Neural progenitor cell (in vitro differentiated cells): ENCODE measurements at places on chromosomes 7 and 10.

DNA sequence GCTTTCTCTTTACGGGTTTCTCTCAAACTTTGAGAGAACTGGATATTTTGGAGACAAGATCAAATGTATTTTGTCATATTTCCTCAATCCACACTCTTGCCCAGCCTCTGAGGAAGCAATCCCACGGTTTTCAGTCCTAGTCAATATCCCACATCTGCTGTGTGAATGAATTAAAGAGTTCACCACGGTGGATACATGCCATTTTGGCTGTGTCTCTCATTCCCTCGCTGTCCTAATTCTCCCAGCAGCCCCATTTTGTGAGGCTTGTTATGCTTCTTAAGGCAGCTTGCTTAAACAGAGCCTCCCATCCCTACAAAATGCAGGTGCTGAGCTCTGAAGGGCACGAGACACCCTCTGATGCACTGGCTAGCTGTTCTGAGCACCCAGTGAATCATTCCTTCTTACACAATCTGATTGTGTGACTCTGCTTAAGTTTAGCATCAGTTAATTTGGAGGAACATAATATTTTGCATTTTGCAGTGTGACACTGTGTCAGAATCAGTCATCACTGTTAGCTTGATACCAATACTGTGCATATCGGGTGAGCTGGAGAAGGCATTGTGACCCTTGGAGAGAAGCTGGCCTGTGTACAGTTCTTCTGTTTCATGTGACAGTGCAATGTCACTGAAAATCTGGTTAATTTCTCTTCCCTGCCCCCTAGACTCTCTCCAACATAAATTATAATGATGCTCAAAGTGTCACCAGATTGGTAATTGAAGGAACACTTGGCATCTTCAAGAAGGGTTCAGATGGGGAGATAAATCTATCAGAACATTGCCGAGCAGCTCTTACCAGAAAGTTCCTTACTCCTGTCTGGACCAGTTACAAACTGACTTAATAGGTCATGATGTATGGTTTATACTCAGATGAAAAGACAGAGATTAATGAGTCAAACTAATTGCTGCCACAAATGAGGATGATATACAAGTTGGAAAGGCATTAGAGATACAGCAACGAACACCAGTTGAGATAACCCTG is 103.7 kb upstream of the AOAH start:
- no peaks in the 10 kb centered on the region for H3K27me3 ChIP-seq
- no peaks in the 10 kb centered on the region for H3K36me3 ChIP-seq
- peaks cover 8% of the 10 kb centered on the region for H3K4me1 ChIP-seq
- no peak for DNase-seq
- no peak overlapping the region for H3K27ac ChIP-seq

DNA sequence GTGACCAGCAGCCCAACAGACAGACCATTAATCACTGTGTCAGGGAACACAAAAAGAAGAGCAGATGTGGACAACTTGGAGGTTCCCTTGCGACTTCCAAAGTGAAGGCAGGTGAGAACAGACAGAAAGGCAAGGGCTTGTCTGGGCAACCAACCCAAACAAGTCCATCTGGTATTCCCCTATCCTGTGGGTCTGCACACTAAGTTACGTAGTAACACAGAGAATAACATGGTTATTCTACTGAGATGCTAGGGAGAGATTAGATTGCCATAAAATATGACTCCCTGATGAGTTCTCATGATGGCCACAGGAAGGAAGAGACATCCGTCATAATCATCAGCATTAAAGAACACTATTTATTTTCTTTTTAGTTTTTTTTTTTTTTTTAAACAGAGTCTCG is 252.2 kb downstream of the CALN1 start:
- H3K36me3 ChIP-seq = no peaks in the 10 kb centered on the region
- H3K27ac ChIP-seq = no peak overlapping the region
- no peak overlapping the region for H3K4me3 ChIP-seq
- no peaks in the 10 kb centered on the region for H3K27me3 ChIP-seq

- no peak overlapping the region for H3K4me3 ChIP-seq
- no peaks in the 10 kb centered on the region for H3K4me1 ChIP-seq
- DNase-seq = no peak
- no peak overlapping the region for H3K27ac ChIP-seq
- H3K36me3 ChIP-seq = no peaks in the 10 kb centered on the region
Measured at GRCh38 chr10:26507441-26507840, 69.3 kb downstream of the APBB1IP start.

DNA sequence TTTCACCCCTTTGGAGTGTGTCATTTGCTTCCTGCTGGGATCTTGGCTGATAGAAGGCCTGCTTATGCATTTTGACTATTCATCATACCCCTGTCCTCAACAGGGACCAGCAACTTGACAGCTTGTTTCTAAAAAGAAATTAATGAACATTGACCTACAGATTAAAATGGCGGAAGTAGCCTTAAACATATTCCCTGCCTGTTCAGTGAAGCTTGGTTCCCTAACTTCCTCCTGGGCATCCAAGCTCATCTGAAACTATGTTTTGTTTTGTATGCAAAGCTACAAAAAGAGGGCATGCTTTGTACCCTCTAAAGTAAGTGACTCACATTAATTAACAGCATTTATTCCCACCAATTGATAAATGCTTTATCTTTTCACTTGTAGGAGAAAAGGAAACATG is 26.8 kb upstream of the CDK14 start:
- H3K27ac ChIP-seq = no peak overlapping the region
- H3K4me3 ChIP-seq = no peak overlapping the region
- no peaks in the 10 kb centered on the region for H3K27me3 ChIP-seq
- no peaks in the 10 kb centered on the region for H3K4me1 ChIP-seq
- no peak for DNase-seq

DNA sequence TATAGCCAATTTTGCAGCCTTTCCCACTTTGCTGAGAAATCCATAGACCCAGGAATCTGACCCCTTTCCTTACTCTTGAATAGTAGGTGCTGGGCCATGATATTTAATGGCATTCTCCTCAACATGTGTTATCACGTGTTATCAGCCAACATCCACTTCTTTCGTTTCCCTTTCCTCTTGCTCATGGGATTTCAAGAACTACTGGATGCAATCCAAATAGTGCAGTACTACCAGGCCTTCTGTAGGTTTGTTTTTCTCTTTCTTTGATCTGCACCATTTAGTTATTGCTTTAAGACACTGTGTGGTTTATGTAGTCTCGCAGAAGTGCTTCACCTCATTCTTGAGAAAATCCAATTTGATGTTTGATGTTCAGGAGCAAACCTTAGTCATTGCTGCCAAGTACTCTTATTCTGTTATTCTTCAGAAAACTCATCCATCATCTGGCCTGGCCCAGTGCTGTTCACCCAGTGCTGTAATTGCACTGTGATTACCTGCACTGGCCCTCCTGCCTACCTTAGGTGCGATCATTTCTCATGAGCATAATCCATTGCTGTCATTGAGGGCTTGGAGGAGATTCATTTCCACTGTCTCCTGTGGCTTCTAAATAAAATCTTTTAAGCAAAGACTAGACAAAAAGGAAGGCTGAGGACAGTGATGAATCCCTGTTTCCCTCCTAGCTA is 315.3 kb downstream of the BMPER start:
- no peaks in the 10 kb centered on the region for H3K27me3 ChIP-seq
- no peak overlapping the region for H3K27ac ChIP-seq
- H3K4me3 ChIP-seq = no peak overlapping the region
- no peaks in the 10 kb centered on the region for H3K36me3 ChIP-seq
- H3K4me1 ChIP-seq = peaks cover 15% of the 10 kb centered on the region

GRCh38 chr10:53574024-53574423 is 801.4 kb upstream of the MBL2 start:
- no peak overlapping the region for H3K4me3 ChIP-seq
- H3K27me3 ChIP-seq = no peaks in the 10 kb centered on the region
- no peaks in the 10 kb centered on the region for H3K36me3 ChIP-seq
- DNase-seq = no peak
- H3K27ac ChIP-seq = no peak overlapping the region

DNA sequence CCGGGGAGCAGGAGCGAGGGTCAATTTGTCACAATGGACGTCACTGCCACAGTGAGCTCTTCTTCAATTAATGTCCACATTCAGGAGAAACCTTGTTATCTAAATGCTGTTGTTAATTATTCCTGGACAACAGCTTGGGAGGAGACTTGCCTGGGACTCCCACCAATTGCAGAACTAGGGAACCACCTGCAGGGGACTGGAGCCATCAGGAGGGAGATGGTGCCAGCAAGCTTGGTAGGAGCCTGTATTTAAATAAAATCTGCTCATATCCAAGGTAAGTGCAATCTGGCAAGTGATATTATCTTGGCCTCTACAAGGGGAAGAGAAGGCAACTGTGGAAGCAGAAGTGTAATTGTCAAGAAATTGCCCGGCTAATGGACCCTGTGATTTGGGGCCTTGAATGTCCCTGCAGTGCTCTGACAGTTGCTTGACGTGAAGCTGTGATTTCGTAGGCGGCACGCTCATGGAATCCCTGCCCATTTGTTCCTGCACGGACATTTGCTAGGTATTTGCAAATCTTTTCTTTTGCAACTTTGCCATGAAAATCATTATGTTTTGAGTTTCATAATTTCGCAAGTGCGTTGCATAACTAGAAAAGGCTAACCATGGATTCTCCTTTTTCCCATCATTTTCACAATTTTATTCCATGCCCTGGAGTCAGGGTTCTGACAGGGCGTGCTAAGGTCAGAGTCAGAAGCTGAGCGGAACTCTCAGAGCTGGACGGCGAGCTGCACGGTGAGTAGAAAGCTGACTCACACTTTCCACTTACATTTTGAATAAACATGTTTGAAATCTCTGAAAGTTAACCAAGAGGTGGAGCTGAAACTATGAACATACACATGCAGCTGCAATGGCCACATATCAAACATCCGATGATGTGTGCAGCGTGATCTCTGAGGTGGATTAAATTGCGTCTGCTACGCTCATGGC is 84.9 kb upstream of the TCERG1L start:
- DNase-seq = peak; percentile 26
- no peaks in the 10 kb centered on the region for H3K36me3 ChIP-seq
- no peak overlapping the region for H3K4me3 ChIP-seq
- H3K27me3 ChIP-seq = no peaks in the 10 kb centered on the region

DNA sequence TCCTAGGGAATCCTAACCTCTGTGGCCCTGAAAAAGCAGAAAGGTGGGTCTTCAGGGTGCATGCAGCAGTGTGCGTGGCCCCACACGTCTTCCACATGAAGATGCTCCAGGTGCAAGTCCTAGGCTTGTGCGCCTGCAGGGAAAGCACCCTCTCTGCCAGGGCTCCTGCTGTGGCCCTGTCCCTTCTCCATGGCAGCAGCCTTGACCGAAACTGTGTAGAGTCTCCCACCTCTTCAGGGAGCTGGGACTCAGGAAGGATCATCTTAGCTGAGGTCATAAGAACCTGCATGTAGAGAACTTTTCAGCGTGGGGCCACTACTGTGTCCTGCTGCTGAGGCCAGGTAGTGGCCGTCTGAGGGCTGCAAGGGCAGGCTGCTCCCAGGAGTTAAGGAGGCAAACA is 6.3 kb upstream of the CSGALNACT2 start:
- H3K4me1 ChIP-seq = no peaks in the 10 kb centered on the region
- no peaks in the 10 kb centered on the region for H3K27me3 ChIP-seq
- no peak overlapping the region for H3K4me3 ChIP-seq
- no peaks in the 10 kb centered on the region for H3K36me3 ChIP-seq
- H3K27ac ChIP-seq = no peak overlapping the region
- DNase-seq = no peak

DNA sequence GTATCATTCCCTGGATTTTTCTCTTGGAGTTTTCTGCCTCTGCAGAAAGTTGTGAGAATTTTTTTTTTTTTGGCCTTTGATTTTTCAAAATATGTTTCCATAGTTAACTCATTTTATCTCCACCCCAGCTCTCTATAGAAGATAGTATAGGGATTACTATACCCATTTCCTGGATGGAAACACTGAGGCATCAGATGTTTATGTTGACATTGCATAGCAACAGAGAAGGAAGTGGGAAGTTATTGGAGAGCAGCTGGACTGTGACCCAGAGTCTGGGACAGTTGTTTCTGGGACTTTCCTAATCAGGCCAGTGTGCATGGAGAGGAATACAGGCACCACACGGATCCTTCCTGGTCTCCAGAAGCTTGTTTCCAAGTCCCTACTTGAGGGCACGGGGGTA is 158.0 kb downstream of the CDH23 start:
- H3K4me1 ChIP-seq = peaks cover 15% of the 10 kb centered on the region
- no peaks in the 10 kb centered on the region for H3K27me3 ChIP-seq
- H3K4me3 ChIP-seq = no peak overlapping the region
- no peak overlapping the region for H3K27ac ChIP-seq

GRCh38 chr7:46571996-46572395 is 650.9 kb upstream of the IGFBP3 start:
- no peaks in the 10 kb centered on the region for H3K4me1 ChIP-seq
- no peaks in the 10 kb centered on the region for H3K36me3 ChIP-seq
- no peaks in the 10 kb centered on the region for H3K27me3 ChIP-seq
- DNase-seq = no peak
- H3K27ac ChIP-seq = no peak overlapping the region

DNA sequence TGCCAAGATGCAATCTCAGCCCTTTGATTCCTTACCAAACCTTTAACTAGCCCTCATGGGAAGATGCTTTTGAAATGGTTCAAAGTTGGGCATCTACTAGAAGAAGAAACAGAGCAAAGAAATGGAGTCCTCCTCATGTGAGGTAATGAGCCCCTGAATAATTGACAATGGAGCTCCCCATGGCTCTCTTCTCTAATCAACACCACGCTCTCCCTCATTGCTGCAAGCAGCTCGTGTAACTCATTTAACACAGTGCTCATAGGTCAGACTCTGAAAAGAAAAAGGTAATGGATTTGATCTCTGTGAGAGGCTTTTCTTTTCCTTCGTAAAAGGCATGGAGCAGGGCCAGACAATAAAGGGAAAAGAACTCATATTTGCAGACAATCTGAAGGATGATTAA is 312.8 kb downstream of the PHTF2 start:
- peaks cover 32% of the 10 kb centered on the region for H3K4me1 ChIP-seq
- H3K36me3 ChIP-seq = no peaks in the 10 kb centered on the region
- peak overlapping the region; percentile 6 for H3K4me3 ChIP-seq

DNA sequence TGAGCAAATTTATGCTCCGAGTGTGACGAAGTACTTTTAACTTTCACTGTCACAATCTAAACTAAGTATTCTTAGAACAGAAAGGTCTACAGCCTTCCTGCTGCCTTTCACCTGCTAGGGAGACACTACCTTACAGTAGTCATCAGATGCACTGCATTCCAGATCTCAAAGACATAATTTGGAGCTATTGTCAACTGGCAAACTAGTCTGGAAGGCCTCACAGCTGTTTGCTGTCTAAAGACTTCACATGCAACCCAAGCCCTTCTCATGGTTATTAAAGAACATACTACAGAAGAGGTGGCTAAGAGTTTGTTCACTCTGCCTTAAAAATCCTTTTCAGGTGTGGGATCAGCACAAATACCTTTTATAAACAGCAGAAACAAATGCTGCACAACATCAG is 91.8 kb upstream of the KCNIP2 start:
- no peaks in the 10 kb centered on the region for H3K27me3 ChIP-seq
- DNase-seq = peak; percentile 9
- H3K4me1 ChIP-seq = peaks cover 20% of the 10 kb centered on the region
- H3K36me3 ChIP-seq = no peaks in the 10 kb centered on the region
- no peak overlapping the region for H3K4me3 ChIP-seq

DNA sequence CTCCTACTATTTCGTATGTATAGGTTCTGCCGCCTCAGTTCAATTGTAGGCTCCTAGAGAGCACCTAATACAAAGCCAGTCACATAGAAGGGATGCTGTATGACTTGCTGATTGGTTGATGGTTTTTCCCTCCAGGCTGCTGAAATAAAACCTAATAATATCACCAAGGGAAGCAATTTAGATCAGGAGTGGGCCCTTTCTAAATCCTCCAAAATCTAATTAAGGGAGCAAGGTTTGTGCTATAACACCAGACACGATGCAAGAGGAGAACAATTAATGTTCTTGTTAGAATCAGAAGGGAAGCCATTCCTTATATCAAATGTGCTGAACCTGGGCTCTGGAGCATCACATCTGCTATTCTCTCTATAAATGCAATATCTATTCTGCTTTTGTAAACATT is 42.0 kb upstream of the SLC13A1 start:
- no peak for DNase-seq
- no peak overlapping the region for H3K4me3 ChIP-seq
